Fibroblast of skin of left biceps (primary cell): ENCODE measurements at places on chromosomes 11 and 22.

DNA sequence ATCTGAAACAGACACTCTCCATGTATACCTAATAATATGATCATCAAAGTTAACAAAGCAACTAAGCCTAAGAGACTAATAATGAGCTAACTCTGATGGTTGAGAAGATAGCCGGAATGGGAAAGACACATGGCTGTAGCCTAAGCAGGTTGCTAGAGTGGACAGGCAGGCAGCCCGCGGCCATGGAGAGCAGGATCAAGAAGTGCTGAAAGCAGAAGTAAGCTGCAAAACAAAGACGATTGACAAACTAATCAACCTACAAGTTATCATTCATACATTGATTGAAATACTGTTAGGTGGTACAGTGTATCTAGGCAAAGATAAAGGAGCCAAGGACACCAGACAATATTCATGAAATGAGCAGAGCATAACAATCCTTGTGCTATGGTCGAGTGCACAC, 29.3 kb downstream of the SLN start:
- DNase-seq: no peak

- DNase-seq: no peak
These were observed 393.6 kb downstream of the LUZP2 start for GRCh38 chr11:24890426-24890825.

DNA sequence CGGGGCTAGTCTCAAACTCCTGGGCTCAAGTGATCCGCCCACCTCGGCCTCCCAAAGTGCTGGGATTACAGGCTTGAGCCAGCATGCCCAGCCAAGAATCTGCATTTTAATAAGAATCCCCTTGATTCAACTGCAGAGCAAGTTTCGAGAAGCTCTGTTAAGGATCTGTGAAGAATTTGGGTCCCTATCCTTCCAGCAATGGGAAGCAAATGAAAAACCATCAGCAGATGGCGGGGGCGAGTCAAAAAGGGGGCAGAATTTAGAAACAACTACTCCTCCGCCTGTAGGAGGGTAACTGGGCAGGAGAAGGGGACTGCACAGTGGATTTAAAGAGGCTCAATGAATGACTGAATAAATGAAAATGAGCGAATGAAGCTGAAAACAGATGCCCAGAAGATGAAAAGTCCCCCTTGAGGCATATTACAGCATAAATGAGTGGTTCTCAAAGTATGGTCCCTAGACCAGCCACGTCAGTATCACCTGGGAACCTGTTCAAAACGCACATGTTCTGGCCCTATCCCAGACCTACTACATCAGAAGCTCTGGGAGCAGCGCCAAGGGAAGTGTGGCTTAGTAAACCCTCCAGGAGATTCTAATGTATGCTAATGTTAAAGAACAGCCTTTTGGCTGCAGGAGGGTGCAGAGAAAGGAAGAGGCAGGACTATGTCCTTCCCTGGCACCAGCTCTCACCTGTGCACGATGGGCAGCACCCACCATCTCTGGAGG, 15.0 kb downstream of the VWCE start:
- DNase-seq: no peak

DNA sequence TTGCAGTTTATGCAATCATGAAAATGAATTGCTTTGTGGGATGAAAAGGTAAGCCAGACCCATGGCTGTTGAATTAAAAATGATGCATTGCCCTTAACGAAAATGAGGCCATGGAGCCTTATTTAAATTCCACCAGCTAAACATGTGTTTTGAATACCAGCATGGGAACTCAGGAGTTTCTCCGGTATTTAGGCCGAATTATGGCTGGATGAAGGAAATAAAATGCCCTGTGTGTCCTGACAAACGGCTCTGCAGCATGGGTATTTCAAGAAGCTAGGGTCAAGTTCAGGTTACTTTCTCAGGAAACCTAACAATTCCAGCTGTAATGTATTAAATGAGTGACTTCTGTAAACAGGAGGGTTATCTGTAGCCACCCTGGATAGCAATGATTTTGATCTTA, 38.3 kb downstream of the AMOTL1 start:
- no peak for DNase-seq

DNA sequence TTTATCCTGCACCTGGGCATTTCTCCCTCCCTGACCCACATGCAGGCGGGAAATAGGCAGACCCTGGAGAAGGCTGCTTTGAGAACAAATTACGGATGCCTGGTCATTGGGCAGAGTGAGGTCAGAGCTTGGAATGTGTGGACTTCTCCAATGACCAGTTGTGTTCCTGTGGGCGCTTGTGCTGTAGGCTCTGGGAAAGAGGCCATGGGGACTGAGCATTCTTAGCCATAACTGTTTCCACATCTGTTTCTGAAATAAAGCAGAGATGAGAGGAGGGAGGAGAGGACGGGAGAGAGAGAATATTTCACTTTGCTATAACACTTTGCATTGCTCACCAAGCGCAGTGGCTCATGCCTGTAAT, 11.2 kb upstream of the TMEM184B start:
- no peak for DNase-seq

- no peak for DNase-seq
These were observed 29.3 kb upstream of the PRDM10 start for GRCh38 chr11:130031945-130032344.
